Caco-2 (cell line): ENCODE measurements at places on chromosomes 4 and X. TPM values are rescaled to one million over a fixed set of nuclear protein-coding genes. Genes with fewer than 3 reads are reported as not detected.

HSFX2 gene
- 0.23 TPM in 1 of 2 replicates, not detected in the other for total RNA-seq

RBBP7 gene
- total RNA-seq: 129 and 131 TPM in 2 replicates

DNA sequence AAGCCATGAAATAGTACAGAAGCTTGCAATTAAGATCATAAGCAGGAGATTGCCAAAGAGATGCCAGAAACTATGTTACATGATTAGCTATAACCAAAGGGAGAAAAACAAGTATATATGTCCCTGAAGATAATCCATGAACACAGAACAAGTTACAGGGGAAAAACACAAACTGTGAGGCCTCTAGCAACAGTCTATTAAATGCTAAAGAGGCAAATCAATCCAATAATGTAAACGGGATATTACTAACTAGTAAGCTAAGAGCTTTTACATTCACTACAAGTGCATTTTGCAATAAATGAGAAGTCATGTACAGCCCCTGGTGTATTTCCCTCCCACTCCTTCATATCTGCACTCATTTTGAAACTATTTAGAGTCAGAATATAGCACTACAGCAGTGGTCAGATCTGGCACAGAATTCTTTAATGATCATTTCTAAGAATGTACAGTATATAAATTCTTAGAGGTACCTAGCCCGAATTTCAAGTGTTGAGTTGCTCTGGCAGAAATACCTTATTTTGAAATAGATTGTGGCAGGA, 449.8 kb upstream of the SMIM31 start:
- DNase-seq: no peak

DNA sequence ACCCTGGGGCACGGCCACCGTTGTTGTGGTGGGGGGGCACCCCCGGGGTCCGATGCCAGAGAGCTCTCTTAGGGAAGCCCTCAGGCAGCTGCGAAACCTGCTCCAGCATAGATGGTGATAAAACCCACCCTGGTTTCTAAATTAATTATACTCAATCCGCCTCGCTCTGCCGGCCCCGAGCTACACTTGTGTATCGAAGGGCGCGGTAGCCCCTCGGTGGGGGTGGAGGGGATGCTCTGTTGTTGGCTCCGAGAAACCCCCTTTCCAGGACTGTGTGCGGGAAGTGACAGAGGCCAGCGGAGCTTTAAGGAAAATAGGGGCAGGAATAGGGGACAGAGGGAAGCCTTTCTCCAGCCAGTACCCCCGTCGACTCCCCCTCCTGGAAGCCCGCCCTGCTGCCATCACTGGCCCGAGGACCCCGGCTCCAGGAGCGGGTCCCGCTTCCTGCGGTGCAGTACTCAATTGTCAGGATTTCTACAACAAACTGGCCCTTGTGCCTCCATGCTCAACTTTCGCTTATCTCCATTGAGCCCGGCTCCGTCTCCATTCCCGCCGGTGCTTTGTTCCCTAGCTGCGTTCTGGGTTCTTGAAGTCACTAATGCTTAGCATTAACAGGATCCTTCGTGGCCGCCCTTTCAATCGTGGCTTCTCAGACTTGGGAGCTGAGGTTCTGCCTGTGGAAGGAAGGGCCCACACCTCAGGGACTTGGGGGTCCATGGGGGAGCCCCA, 408.2 kb downstream of the BCOR start:
- no peak for DNase-seq

- no peak for DNase-seq
Observed at GRCh38 chr4:10613926-10614478, 70.6 kb downstream of the CLNK start.
